ENCODE measurements at places on chromosomes 6 and 20. TPM values are rescaled to one million over a fixed set of nuclear protein-coding genes. Genes with fewer than 3 reads are reported as not detected.

GMDS gene
- 15.2 TPM for total RNA-seq

TMEM244 gene
- not detected for total RNA-seq

NKAIN4 gene
- total RNA-seq, result 213 TPM

RIPPLY2 gene
- not detected for total RNA-seq

WASF1 gene
- total RNA-seq, result 18.6 TPM

KIAA1755 gene
- 7.5 TPM for total RNA-seq

IMPG1 gene
- total RNA-seq, result not detected

FAM209A gene
- not detected for total RNA-seq

DTD1 gene
- 59.0 TPM for total RNA-seq

FOXA2 gene
- not detected for total RNA-seq

RIMS1 gene
- total RNA-seq, result 1.1 TPM

OPRL1 gene
- total RNA-seq, result 0.33 TPM

DNPH1 gene
- total RNA-seq, result 90.3 TPM

CRISP2 gene
- total RNA-seq, result under 0.01 TPM

KIF6 gene
- total RNA-seq, result 1.3 TPM

OOEP gene
- total RNA-seq, result not detected

BPIFB4 gene
- not detected for total RNA-seq

HLA-E gene
- total RNA-seq, result 66.3 TPM

SRSF12 gene
- 4.2 TPM for total RNA-seq

DEFB119 gene
- not detected for total RNA-seq

SLC22A16 gene
- total RNA-seq, result not detected

RSPO3 gene
- 0.25 TPM for total RNA-seq

PRDM13 gene
- total RNA-seq, result not detected

KCNK16 gene
- total RNA-seq, result not detected

HBS1L gene
- 48.1 TPM for total RNA-seq

OR2H2 gene
- not detected for total RNA-seq

FIG4 gene
- total RNA-seq, result 12.2 TPM

LTV1 gene
- 12.2 TPM for total RNA-seq

DLK2 gene
- total RNA-seq, result 0.38 TPM

LY6G6D gene
- total RNA-seq, result not detected

PTK6 gene
- total RNA-seq, result not detected

PAK5 gene
- total RNA-seq, result not detected

SIRPB1 gene
- total RNA-seq, result 6.2 TPM

NNAT gene
- 20.9 TPM for total RNA-seq

SLCO4A1 gene
- 2.2 TPM for total RNA-seq

KLHDC3 gene
- 96.8 TPM for total RNA-seq

JPH2 gene
- total RNA-seq, result 0.33 TPM

ACSS1 gene
- total RNA-seq, result 8.7 TPM

AGPAT4 gene
- total RNA-seq, result 6.6 TPM

DTNBP1 gene
- 17.7 TPM for total RNA-seq

NHLRC1 gene
- 1.9 TPM for total RNA-seq

TFAP2D gene
- not detected for total RNA-seq

EDN3 gene
- not detected for total RNA-seq

FAM162B gene
- not detected for total RNA-seq

PSMB8 gene
- total RNA-seq, result 72.1 TPM

GRM1 gene
- 0.25 TPM for total RNA-seq

PPP1R14C gene
- total RNA-seq, result 11.9 TPM

OR2B6 gene
- not detected for total RNA-seq

MEI4 gene
- not detected for total RNA-seq

REM1 gene
- not detected for total RNA-seq

Measured in mesangial cell (primary cell).